ENCODE measurements at places on chromosomes 1 and 21.

GRCh38 chr21:43467785-43468184 is 40.9 kb upstream of the SIK1 start:
- no peak for DNase-seq

GRCh38 chr1:159492575-159493323 is 43.1 kb downstream of the OR10J5 start:
- no peak for DNase-seq

DNA sequence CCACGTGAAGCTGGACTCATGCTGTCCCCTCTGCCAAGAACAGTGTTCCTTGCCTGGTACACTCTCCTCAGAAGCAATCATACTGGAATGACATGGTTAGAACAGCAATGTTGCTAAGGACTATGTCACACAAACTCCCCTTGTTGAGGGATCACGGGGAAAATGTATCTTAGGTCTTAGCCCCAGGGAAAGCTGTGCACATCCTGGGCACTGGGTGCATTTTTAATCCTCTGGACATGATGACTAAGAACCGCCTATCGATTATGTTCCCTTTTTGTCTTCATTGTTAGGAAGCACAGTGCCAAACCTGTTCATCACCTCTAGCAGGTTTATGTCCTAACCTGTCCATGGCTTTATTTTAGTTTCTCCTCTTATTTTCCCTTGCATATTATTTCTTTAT is 115.1 kb downstream of the HIVEP3 start:
- no peak for DNase-seq

DNA sequence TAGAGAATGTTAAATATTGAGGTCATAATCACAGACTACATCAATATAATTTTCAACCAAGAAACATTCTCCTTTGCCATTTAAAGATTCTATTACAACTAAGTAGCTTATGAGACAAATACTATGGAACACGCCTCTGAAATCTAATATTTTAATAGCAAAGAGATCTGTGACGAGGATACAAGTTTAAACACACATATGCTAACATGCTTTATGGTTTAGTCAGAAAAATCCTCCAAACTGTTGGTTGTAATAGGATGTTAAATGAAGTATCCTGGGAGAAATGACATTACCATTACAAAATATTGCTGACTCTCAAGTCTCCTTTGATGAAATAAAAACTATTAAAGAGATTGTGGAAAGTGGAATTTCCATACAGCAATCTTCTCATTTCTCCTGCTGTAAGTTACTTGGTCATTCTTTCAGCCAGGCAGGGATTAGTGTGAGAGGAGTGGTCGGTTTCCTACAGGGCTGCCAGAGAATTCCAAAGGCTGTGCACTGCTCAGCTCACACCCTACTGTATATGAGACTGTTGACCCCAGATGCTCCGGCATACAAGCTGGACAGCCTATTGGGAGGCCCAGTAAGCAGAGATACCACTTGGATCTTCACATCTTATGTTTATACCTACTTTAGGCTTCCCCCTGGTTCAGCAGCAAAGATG is 26.6 kb downstream of the SCYL3 start:
- no peak for DNase-seq

Measured in hematopoietic multipotent progenitor cell treated with erythropoietin and hydrocortisone succinate and interleukin-3 and kit ligand, for 6 days (in vitro differentiated cells).